NCI-H510A treated with DMSO at 0.1 percent for 48 hours (cell line): ENCODE measurements at places on chromosomes 5 and 9.

GRCh38 chr9:100112677-100113336, 13.8 kb downstream of the INVS start:
- no peak for DNase-seq

- no peak for DNase-seq
Observed at GRCh38 chr9:129487658-129488483, 133.0 kb downstream of the C9orf50 start.

GRCh38 chr5:1012313-1012841, 3.8 kb downstream of the NKD2 start:
- DNase-seq: no peak

- no peak for DNase-seq
Observed at GRCh38 chr9:11735391-11735790, 957.8 kb upstream of the TYRP1 start.

- DNase-seq: peak; percentile 32
Observed at GRCh38 chr5:150523472-150524350, 15.8 kb downstream of the NDST1 start.

DNA sequence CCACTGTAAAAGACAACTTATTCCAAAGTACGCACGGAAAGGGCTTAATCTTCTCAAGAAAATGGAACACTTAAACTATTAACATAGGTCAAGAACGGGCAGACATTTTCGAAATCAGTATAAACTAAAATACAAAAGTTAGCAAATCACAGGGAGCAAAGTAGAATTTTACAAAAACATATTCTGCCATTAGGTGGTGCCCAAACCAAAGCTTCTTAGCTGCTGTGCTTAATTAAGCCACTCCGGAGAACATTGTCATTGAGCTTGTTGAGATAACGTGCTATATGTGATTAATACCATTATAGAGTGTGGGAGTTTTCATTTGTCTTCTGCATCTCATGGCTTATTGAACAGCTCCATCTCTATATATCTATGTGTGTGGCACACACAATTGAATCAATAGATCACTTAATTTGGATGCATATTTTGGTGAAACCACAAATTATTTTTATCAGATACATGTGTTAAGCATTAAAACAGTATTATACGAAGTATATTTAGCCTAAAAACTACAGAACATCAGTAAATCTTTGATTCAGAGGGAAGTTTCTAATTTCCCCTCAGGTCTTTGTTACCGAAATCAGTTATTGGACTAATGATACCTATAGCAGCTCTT, 23.4 kb downstream of the UBLCP1 start:
- DNase-seq: peak; percentile 0

GRCh38 chr5:109996246-109996645, 306.5 kb downstream of the MAN2A1 start:
- DNase-seq: no peak

DNA sequence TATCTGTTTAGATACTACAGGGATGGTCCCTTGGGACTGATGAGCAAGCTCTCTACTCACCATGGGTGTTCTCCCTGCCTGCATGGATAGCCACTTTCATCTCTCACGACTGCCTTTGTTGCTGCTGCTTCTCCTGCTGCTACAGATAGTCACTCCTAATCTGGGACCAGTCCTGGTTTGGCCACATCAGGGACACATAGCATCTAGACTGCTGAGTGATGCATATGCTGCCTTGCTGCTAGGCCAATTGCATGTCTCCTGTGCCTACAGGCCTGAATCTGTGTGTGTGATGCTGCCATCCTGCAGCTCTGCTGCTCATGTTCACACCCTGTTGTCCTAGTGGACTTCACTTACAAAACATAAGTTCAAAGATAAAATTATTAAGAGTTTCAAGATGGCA, 297.1 kb downstream of the HCN1 start:
- DNase-seq: no peak

- DNase-seq: no peak
Observed at GRCh38 chr9:20330688-20331087, 291.6 kb downstream of the MLLT3 start.

DNA sequence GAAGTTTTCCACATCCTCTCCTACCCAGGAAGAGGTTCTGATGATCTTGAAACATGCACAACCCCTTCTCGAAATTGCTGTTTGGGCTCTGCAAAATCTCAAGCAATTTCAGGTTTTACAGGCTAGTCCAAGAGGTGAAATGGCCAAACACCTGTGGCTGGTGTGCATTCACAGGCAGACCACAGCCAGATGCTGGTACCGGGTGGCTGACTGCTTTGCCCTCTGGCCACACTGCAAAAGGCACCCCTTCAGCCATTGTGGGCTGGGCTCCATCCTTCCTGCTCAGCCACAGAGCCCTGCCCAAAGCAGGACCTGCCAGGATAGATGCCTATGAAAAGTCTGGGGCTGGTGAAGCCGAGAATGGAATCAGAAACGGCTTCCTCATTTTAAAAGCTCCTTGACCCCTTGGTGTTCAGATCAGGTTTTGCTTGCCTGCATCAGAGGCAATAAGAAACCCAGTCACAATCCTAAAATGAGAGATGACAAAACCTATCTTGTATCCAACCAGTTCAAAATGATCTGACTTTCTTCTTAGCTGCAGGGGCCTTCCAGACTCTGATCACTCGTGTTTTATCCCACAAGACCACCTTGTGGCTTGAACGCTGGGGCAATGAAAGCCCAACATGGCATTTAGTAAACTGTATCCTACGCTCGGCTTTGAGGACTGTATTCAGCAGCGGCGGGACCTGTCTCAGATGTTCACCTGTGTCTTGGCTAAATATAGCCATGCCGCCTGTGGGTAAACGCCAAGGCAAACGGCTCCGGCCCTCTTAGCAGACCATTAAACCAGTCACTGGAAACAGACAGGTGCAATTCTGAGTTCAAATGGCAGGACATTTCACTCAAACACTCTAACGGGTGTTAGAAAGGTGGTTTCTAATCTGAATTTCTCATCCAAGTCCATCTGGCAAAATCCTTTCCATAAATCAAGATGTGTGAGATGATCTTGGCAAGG, 49.6 kb downstream of the EPB41L4B start:
- peak; percentile 76 for DNase-seq

DNA sequence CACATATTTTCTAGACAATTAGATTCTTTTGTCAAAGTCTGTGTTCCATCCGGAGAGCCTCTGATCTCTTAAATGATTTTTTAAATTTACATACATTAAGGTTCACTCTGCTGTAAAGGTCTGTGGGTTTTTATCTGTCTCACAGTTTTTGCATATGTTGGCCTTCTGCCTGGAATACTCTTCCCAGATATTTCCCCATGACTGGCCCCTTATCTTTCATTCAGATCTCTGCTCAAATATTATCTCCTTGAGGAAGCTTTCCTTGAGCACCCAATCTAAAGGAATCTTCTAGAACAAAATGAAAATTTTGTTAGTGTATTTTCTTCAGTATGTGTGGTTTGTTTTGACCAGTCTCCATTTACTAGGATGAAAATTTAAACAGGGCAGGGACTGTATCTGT, 26.3 kb downstream of the FAF2 start:
- DNase-seq: no peak

DNA sequence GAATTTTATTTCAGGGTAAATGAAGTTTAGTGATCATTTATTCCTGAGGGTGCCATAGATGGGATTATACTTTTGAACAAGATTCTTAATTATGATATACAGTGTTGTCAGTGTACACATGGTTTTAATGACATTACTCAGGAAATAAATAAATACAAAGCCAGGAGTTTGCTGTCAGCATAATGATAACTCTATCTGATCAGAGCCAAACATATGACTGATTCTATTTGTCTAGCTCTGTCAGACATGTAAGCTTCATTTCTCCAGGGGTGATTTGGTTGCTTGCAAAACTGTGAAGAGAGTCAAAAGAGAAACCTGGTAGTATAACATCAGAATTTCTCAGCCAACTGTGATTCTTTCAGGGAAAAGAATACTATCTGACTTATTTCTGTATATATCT, 1425.8 kb upstream of the C9orf72 start:
- DNase-seq: no peak

DNA sequence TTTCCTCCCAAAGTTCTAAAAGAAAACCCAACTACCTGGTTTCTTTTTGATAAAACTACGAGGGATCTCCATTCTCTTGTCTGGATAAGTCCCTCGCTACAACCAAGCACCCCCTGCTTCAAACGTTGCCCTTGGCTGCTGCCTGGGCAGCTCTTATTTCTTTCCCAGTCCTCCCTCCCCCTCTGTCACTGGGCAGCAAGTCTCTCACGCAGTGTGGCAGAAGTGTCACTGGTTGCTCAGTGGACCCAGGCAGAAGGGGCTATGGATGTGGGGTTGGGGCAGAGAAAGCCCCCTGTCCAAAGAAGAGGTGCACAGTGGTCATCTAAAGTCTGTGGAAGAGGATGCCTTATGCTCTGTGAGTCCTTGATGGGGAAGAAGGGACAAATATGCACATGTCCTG, 7.2 kb upstream of the SMIM32 start:
- DNase-seq: no peak

- peak; percentile 10 for DNase-seq
Observed at GRCh38 chr9:133429641-133430161, 7.5 kb downstream of the ADAMTS13 start.

DNA sequence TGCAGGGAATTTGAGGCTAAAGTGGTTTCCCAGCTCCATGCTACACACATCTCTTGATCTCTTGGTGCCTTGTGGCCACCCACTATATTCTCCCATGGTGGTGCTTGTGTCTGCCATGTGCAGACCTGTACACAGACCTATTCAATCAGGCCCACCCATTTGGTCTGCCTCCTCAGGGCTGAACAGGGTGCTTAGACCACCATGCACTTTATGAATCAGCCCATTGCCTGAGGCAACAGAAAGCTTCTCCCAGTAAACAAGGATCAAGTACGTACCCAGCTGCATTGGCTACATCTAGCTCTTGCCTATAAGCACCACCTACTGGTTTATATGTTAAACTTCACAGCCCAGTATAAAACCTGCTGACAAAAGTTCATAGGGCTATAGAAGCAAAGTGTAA, 664.3 kb upstream of the EDIL3 start:
- DNase-seq: no peak

GRCh38 chr5:78182838-78183237, 111.7 kb downstream of the AP3B1 start:
- DNase-seq: no peak

DNA sequence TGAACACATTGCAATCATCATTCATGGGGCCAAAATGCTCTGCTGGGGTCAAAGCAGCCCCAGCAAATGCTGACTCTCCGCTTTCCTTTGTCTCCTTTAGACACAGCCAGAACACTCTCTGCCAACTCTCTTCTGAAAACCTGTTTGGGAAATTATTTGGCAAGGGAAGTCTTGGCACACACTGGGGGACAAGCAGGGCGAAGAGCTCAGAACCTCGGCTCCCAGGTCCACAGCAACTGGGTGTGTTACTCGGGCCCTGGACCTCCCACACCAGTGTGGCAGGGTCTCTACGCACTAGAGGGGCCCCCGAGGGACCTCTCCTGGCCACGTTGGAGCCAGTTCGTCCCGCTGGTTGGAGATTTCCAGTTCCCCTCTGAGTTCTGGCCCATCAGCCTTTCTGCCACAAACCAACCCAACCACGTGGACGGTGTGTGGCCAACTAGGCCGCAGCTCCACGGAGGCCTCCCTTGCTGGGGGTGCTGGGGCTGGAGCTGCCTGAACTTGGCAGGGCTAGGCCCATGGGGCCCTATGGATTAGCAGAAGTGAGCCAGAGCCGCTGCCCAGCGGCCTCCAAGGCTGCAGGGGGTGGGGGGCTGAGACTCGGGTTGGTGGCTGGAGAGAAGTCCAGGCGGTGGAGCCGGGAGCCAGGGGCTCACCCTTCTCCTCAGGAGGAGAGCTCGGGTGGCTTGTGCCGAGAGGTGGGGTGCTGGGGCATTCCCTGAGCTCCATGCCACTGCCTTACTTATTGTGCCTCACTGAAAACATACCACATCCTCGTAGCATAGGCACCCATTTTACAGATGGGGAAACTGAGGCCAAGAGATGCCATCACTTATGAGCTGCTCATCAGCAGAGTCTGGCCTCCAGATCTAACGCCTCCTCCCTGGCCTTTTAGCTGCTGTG, 46.8 kb upstream of the RNU6ATAC start:
- no peak for DNase-seq

DNA sequence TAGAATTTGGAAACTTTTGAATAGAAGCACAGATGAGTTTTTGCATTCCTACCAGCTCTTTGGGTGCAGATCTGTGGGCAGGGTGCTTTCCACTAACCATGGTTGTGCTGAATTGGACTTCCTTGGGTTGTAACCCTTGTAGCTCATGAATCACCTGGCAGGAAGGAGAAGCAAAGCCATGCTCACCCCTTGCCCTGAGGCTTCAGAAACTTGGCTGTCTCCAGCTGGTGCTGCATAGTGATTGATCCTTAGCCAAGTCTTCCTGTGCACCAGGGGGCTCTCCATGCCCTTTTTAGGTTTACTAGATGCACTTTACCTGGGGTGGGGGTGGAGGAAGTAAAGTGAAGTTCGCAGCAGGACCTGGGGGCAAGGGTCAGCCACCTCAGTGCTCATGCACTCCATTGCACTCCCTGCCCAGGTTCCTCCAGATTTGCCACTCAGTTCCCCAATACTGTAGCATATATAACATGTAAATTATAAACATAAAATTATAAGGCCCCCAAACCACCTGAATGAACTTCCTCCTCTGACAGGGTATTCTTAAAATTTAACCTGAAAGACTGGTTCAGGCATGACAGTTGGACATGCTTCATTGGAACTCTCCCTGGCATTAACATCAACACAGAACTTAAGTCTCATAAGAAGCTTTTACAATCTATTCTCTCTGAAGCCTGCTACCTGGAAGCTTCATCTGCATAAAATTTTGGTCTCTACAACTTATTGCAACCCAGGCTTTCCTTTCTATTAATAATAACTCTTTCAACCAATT, 25.8 kb upstream of the IFNA14 start:
- no peak for DNase-seq

- DNase-seq: no peak
Observed at GRCh38 chr5:123199527-123199926, 110.5 kb downstream of the PRDM6 start.

GRCh38 chr9:83937861-83938455, 16.7 kb upstream of the KIF27 start:
- DNase-seq: peak; percentile 41

- no peak for DNase-seq
Observed at GRCh38 chr5:75568202-75568601, 43.1 kb upstream of the ANKDD1B start.

DNA sequence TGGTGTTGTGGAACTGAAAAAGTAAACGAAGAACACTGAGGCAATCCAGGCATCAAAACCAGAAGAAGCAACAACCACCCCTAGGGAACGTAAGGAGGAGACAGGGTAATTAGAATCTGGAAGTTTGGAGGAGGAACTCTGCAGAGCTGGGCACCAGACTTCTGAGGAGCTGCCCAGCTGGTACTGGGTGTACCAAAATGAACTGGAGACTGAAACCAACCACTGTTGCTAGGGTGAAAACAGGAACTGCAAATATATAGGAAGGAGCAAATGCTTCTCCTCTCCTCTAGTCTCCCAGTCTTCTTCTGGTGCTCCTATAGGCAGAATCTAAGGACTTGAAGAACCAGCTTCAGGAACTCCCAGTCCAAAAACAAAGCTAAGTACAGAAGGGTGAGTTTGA, 189.8 kb downstream of the ELAVL2 start:
- no peak for DNase-seq

GRCh38 chr5:94545870-94546625, 72.4 kb downstream of the KIAA0825 start:
- no peak for DNase-seq
